ENCODE measurements at places on chromosomes 1 and 21.
A peak's percentile ranks its signal among the peaks of the same experiment; 100 is the strongest.

GRCh38 chr1:214003233-214003632 lies 15.5 kb downstream of the PROX1 start:
- no peak for DNase-seq

DNA sequence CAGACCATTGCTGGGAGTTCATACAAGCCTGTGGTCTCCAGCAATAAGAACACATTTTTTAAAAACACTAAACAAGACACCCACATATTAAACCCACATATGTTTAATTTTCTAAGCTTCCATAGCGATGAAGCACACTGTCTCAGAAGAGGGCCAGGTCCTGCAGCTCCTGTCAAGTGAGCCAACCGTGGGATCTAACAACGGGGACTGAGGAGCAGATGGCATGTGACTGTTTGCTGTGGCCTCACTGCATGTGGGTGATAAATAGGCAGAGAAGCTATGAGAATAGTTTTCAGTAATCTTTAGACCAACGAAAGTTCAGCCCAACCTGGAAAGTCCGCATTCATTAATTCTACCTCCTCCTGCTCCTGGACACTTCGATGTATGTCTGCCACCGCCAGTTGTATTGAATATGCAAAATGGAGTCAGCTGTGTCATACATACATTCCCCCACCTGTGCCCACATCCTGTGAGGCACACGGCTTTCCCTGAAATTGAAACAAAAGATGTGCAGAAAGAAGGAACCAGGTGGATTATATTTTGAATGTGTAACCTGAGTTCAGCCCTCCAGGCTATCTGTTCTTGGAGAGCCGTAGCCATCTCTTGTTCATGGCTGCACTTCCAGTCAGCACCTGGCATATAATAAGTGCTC lies 88.2 kb downstream of the MIS18A start:
- no peak for DNase-seq

DNA sequence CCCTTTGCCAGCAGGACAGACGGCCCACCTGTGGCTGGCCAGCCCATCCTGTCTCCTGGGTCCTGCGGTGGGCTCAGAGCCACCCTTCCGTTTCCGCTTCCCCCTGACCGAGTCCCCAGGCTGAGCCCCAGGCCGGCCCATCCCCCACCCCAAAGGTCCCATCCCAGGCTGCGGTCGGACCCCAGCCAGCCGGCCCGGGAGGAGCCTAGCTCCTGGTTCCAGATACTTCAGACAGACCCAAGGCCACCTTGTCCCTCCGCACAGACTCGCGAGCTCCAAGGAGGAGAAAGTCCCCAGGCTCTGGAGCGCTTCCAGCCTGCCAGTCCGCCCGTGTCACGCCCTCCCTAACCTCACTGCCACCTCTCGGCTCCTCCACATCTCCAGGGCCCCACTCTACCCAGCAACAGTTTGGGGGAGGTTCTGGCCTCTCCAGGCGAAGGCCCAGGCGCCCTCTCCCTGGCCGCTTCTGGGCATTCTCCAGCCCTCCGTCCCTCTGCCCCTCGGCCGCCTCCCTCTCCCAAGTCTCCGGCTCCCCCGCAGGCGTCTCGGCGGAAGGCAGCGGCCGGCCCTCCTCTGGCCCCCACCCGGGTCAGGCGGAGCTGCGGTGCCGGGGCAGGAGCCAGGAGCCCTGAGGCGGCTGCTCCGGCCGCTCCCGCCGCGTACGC lies 835 bp downstream of the LRRN2 start:
- DNase-seq, result no peak

GRCh38 chr1:11648039-11648438 lies 6.2 kb downstream of the FBXO2 start:
- DNase-seq, result no peak

DNA sequence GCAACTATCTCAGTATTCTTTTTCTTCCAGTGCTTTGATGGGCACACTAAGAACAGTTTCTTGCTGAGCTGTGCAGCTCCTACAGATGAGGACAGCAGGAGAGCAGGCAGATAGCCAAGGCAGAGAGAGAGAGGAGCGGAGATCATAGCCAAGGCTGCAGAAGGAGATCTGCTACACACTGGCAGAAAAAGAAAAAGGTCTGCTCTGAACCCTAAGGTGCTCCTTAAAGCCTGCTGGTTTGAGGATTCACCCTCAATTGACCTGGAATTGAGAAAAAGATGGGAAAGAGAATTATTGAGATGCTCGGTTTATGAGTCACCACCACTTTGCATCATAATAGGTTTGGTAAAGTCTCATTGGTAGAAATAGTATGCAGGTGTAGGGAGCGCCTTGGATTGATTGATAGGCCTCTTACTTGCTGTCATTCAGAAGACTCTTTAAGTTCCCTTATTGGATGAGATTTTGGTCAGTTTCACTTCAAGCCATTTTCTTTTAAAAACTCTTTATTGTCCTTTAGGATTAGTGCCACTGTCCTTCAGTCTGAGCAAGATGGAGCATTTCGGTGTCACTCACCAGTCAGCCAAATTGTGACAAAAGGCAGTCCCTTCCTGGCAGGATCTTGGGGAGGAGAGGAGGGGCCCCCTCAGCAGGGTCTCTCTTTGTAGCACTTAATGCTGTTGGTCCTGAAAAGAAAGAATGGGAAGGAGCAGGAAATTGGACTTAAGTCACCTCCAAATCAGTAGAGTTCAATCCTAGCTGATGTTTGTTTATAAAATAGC lies 685.0 kb downstream of the ADGRL2 start:
- no peak for DNase-seq

DNA sequence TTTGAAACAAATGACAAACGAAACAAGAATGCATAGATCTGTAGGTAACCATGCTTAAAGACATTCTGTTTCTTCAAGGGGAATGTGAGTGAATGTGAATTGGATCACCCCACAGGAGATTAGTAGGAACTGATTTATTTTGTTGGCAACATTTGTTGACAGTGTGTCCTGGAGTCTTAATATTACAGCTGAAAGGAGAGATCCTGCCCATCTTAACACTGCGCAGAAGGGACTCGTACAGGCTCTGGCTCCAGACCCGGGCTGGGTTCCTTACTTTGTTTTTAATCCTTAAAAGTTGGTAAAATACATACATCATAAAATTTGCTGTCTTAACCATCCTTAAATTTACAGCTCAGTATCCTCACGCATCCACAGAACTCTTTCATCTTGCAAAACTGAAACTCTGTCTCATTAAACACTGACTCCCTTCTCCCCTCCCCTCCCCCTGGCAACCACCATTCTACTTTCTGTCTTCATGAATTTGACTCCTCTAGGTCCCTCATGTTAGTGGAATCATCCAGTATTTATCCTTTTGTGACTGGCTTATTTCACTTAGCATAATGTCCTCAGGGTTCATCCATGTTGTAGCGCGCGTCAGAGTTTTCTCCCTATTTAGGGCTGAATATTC lies 74.1 kb downstream of the GALNT2 start:
- DNase-seq, result no peak

DNA sequence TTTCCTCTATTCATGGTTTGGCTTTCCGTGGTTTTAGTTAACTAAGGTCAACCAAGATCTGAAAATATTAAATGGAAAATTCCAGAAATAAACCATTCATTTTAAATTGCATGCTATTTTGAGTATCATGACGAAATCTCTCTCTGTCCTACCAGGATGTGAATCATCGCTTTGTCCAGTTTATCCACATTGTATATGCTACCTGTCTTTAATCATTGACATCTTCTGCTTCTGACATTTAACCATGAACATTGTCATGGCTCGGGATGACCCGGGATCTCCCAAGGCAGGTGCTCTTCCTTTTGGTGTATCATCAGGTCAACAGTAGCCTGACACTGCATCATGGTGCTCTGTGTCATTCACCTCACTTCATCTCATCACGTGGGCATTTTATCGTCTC lies 125.5 kb upstream of the HNRNPU start:
- no peak for DNase-seq

- DNase-seq, result no peak
Measured at GRCh38 chr1:240663169-240663879, 51.4 kb upstream of the GREM2 start.

DNA sequence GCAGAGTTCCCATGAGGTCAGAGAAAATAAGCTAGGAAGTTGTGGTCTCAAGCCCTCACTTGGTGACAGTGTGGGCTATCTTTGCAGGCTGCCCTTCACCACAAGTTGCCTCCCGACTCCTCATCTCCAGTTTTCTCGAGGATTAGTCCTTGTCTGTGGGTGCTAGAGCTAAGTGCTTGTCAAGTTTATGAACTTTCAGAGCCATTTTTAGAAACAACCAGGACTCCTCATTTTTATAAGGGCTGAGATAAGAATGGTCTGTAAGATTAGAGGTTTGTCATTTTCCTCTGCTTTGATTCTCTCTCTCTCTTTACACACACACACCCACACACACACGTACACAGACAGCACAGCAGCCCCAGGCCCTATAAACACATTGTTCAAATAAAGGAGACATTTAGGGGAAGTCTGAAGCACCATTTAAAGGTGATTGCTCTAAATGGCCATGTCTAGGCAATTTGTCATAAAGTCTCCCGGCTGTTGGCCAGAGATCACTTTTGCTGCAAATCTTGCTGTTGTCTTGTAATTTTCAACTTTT lies 127.2 kb downstream of the LACTBL1 start:
- no peak for DNase-seq

- DNase-seq, result no peak
Measured at GRCh38 chr1:67738401-67738800, 53.4 kb downstream of the GADD45A start.

DNA sequence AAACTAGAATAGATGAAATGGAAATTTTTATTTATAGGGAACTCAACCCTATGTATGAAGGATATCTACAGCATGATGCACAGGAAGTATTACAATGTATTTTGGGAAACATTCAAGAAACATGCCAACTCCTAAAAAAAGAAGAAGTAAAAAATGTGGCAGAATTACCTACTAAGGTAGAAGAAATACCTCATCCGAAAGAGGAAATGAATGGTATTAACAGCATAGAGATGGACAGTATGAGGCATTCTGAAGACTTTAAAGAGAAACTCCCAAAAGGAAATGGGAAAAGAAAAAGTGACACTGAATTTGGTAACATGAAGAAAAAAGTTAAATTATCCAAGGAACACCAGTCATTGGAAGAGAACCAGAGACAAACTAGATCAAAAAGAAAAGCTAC lies 7.9 kb downstream of the USP1 start:
- no peak for DNase-seq

DNA sequence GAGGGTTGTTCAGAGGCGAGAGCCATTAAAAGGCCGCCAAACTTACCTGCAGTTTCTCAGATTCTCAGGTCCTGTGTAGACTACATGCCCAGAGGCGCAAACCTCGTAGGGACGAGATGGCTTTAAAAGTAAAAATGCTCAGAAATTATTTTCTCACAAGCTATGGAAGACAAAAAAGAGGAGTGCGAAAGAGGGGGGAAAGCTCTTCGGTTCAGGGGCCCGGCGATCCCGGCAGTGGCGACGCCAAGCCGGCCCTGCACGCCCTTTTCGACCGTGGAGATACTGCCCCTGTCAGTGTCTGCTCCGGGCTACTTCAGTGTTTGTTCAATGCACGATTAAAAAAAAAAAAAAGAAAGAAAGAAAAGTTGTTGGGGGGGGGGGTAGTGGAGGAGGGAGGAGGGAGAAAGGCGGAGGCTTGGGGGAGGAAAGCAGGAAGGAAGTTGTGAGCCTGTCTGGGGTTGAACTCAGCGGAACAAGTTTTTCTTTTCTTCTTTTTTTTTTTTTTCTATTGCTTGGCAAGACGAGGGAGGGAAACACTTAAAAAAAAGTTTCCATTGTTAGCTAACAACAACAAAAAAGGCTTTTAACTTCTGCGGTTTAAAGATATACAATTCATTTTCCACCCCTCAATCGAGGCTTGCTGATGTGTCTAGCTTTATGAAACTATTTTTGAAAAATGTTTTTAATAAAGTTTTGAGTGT lies at the start of gene ITPKB:
Gene ITPKB (minus strand): TSS at position 288 of the 701 bp plus-strand sequence. CDS start 1,824 bp downstream, outside the sequence.
- DNase-seq, result no peak

GRCh38 chr1:228171221-228171891 lies 5.8 kb downstream of the IBA57 start:
- no peak for DNase-seq

DNA sequence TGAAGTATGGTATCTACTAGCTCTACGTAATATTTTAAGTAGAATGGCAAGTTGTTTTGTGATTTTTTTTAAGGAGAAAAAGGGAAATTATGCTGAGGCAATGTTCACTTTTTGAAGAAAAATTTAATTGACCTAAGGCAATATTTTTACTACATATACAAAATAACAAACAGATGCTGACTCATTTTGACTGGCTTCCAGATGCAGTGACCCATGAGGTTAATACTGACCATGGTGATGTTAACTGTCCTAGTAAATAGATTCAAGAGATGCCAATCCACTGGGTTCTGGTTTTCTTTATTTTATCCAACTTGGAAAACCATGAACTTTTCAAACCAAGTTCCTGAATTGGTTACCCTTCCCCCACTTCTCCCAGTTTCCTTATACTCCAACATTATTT lies 154.9 kb downstream of the CRB1 start:
- no peak for DNase-seq

DNA sequence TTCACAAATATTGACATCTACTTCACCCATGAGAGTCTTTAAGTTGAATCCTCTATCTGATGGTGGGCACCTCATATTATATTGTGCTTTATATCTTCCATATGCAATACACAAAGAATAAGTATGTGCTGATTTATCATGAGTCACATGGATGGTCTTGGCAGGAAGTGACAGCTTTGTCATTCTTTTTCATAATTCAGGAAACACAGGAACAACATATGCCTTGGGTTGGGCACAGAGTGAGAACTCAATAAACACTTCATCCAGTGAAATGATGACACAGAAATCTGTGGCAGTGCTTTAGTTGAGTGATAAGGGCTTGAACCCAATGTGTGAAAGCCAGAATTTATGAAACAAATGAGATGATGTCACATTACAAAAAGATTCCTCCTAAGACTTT lies 41.2 kb downstream of the GADD45A start:
- peak; percentile 59 for DNase-seq

DNA sequence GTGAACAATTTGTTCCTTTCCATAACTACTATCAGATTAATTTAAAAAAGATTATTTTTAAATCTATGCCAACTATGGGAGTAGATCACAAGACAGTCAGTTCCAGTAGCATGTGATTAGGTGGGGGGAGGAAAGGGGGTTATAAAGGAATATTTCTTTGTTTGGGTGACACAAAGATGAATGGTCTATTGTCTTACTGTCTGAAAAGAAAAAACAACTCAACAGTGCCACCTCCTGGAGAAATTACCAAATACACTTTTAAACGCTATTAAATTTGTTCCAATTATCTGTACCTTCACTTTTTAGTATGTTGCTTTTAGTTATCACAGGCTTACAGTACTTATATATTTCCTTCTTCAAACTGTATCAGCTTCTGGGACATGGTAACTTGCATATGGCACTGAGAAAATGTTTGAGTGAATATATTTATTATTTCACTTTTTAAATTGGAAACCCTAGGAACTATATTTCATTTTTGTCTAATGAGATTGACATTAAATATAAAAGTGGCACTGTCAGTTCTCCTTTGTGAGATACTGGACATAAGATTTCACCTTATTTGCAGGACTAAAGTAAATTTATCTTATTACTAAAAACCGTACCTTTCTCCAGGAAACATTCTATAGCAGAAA lies 1.7 kb upstream of the SORT1 start:
- peak; percentile 50 for DNase-seq
